ENCODE measurements at places on chromosomes 1 and 21.

- no peak for DNase-seq
Observed at GRCh38 chr1:115790846-115791245, 22.3 kb upstream of the CASQ2 start.

- DNase-seq, result no peak
Observed at GRCh38 chr1:108712606-108713150, at the start of gene FNDC7. Gene FNDC7, plus strand, starts transcription at chr1:108712908. Its CDS starts 26 bp downstream, at chr1:108712934.

DNA sequence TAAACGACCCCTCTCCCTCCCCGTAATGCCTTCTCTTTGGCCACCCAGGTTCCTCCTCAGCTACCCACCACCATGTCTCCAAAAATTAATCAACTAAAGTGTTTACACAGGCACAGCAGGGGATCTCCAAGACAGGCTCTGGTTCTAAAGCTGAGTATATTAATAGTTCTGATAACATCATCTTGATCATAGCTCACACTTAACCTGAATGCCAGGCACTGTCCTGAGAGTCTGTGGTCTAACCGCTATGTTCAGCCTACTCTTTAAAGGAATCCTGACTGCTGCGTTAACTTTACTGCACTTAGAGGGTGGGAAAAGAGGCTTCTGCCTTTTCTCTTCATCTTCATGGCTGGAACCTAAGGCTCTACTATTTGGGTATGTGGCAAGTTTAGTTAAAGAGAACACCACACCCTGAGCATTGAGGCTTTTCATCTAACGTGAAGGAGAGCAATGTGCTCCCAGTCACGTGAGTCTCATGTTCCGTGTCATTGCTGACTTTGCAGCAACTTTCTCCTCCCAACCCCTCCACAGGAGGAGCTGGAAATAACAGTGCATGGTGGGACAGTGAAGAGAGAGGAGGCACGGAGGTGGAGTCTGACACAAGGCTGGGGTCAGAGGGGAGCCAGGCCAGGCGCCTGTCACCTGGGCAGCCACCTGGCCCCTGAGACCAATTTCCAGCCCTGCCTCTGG is 86.4 kb downstream of the FAM78B start:
- DNase-seq, result no peak

GRCh38 chr1:10508511-10508951 is 33.8 kb downstream of the PEX14 start:
- DNase-seq, result no peak

GRCh38 chr1:70504176-70504820 is 93.2 kb downstream of the CTH start:
- DNase-seq, result no peak

DNA sequence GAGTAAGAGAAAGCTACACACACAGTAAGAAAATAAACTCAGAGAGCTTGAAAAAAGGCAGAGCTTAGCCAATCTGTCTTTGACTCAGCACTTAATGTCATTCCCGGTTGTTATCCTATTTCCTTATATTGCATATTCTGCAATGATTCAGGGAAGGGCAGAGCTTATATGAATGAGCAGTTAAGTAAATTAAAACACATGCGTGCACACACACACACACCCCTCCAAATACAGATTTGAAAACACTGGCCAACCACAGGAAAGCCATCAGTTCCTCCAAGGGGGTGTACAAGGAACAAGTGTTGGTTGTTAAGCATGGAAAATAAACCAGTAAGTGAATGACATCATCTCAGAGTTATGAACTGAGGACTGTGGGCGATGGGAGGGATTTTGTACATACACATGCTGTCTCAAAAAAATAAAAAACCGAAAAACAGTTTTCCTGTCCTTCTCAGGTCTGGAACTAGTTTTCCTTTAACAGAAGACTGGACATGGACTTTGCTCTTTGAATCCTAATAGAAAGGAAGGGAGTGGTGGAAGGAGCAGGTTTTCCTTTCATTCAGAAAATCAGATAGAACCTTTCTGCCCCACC is 1.0 kb downstream of the IQGAP3 start:
- DNase-seq, result no peak

DNA sequence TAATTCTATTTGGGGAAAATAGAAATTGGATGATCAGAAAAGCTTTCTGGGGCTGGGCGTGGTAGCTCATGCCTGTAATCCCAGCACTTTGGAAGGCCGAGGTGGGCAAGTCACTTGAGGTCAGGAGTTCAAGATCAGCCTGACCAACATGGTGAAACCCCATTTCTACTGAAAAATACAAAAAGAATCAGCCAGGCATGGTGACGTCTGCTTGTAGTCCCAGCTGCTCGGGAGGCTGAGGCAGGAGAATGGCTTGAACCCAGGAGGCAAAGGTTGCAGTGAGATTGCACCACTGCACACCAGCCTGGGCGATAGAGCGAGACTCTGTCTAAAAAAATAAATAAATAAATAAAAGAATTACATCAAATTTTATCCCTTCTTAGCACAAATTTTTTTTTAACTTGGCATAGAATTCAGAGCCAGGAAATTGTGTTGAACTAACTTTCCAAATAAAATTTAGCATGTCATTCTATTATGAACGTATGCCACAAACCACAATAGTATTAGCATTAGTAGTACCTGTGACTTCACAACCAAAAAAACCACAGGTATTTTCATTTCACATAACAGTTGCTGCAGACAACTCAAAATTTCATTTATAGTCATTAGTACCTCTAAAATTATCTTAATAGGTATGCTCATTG is 4.5 kb upstream of the ANKRD13C start:
- DNase-seq, result no peak

GRCh38 chr1:54643736-54644135 is 2.1 kb downstream of the MROH7 start:
- no peak for DNase-seq

- no peak for DNase-seq
Observed at GRCh38 chr1:151476083-151476482, 16.8 kb upstream of the POGZ start.

GRCh38 chr1:37994886-37995566 is 5.2 kb upstream of the SF3A3 start:
- DNase-seq, result no peak

DNA sequence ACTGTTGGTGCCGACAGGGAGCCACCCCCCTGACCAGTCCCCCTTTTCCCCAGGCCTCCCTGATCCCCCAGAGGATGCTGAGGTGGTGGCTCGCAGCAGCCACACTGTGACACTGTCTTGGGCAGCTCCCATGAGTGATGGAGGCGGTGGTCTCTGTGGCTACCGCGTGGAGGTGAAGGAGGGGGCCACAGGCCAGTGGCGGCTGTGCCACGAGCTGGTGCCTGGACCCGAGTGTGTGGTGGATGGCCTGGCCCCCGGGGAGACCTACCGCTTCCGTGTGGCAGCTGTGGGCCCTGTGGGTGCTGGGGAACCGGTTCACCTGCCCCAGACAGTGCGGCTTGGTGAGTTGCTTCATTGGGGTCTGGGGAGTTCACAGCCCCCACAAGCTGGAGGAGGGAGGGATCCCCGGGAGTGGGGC is 89.2 kb downstream of the TRIM11 start:
- DNase-seq, result no peak

GRCh38 chr1:63068626-63069025 is 253.7 kb upstream of the FOXD3 start:
- DNase-seq, result no peak

DNA sequence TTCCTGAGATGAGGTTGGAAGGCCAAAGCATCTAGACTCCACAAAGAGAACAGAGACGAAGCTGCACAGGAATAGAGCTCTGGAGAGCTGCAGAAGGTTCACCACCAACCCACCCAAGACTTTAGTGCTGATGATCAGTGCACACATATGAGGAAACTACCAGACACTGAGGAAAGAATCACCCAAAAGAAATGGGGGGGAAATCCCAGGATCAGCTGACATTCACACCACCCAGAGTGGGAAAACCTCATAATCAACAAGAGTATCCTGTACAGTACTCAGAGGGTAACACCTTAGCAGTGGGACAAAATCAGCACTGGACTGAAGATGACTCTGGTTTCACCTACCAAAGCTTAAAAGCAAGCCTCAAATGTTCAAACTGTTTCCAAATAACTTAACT is 36.4 kb downstream of the DENND1B start:
- DNase-seq, result no peak

- DNase-seq, result no peak
Observed at GRCh38 chr1:241992734-241993133, 6.2 kb downstream of the MAP1LC3C start.

DNA sequence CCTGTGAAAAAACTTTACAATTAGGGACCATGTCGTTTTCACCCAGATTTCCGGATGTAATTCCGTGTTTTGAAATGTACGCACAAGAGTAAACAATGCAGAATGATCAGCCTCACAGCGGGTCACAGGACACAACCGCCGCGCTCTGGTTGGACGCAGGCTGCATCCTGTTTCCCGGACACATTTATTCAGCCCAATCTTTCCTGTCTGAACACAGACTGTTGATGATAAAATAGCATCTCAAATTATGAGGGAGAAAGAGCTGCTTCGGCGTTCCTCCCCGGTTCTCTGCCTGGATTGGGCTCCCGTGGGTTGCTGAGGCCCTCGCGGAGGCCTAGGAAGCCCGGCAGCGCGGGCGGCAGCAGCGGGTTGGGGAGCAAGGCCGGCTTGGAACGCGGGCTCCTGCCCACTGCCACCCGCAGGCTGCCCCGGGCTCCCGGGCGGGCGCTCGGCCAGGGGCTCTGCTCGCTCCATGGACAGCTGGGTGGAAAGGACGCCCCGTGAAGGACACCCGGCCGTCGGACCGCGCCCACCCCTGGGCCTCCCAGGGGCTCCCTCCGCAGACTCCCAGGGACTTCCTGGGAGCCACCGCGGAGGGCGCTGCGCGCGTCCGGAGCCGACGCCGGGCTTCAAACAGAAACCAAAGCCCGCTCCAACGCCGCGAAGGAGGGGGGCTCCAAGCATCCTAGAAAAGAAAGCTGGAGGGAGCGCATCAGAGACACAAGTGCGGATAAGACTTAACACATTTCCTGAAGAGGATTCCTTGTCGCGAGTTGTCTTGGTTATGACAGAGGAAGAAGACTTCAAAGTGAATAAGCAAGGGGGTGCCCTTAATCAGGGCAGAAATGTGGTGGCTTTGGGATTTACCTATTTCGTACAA is 122.3 kb downstream of the ESRRG start:
- no peak for DNase-seq

DNA sequence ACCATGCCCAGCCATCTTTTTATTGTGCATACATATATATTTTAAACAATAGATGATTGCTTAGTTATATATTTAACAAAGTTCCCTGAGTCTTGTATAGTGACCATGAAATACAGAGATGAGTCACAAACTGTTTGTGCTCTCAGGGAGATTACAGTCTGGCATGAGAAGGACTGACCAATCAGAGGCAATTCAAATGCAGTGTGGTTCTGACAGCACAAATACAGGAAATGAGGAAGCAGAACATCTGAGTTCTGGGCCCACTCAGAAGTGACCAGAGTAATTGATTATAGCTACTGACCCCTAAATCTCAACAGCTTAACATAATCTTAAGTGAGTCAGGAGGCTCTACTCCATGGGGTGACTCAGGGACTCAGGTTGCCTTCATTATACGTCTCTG is 534.5 kb downstream of the OMA1 start:
- no peak for DNase-seq

DNA sequence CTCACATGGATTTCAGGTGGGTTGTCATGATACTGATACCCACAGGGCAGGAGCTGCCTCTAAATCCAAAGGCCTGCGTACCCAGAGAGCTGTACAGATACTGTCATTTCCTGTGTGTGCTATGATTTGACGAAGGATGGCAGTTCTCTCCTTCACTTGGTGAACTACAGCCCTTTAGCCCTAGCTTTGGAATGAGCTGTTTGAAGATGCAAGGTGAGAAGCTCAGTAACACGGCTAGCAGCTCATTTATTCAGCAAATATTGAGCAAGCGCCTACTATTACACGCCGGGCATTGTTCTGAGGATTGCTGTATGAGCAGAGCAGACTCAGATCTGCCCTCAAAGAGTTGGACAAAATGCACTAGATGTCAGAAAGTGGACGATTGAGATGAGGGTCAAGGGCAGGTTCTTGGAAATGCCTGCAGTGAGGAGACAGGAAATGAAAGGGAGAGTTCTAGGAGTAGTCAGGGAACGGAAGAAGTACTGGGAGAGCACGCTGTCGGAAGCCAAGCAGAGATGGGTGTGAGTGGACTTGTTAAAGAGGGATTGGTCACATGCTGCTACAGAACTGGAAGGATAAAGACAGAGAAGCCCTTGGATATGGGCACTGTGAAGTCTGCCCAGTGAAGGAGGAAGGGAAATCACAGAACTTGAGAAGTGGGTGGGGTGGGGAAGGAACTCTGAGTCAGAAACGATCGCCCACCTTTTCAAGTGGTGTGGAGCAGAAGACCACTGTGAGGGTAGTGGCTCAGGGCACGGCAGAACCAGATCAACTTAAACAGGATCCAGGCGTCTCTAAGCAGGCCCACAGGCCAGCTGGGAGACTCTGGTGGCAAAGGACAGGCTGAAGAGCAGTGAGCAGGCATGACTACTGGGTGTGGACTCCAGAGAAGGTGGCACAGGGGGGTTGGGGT is 7.1 kb downstream of the PTGFRN start:
- no peak for DNase-seq

DNA sequence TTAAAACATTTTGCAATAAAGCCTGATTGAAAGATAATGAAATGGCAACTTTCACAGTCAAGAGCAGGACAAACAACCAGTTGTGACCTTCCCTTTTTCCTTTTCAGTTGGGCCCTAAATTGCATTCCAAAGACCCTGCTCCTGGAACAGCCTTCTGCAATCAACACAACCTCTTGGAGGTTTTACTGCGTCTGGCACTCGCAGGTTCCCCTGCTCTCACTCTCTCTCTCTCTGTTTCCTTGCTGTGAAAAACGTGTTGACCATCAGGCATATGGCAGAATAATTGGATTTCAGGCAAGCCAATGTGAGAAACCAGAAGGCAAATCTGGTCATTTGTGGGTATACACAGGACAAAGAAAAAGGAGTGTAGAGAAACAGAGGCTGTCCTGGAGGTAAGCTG is 23.2 kb downstream of the SLC44A5 start:
- no peak for DNase-seq

GRCh38 chr1:218339267-218339831 is 5.8 kb upstream of the TGFB2 start:
- no peak for DNase-seq

DNA sequence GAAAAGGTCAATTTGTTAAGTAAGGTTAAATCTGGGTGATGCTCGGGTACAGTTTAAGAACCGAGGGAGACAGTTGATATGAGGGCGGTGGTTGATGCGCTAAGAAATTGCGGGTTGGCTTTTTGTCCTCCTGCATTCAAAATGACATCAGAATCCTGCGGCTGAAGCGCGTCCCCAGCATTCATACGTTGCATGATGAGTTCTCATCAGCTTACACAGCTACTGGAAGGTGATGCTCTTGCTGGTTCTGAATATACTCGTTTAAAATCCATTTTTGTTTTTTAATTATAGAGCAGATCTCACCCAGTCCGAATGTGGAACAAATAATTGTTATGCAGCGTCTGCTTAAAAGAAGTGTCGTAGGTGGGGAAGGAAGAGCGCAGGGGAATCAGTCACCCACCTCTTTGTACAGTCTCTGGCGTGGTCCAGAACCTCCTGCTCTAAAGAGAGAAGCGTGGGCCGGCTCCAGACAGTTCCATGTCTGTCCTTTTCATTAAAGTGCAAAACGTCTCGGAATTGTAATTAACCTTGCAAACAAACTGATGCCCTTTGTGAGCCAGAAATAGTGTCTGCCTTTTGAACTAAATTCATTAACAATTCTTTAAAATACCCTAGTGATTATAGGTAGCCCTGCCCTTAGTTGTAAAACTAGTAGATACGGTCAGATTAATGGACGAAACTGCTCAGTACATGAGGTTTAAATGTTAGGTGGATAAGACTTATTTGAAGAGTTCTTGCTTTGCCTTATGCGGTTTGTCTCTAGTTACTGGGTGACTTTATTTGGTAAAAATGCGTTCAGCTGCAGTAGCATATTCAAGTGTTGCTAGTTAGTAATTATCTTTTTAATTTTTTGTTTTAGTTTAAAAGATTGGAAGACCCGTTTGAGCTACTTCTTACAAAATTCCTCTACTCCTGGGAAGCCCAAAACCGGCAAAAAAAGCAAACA is 741 bp downstream of the RGS2 start:
- no peak for DNase-seq

Measured in GF-D8 (cell line).